ENCODE measurements at places on chromosomes 2 and 18.

DNA sequence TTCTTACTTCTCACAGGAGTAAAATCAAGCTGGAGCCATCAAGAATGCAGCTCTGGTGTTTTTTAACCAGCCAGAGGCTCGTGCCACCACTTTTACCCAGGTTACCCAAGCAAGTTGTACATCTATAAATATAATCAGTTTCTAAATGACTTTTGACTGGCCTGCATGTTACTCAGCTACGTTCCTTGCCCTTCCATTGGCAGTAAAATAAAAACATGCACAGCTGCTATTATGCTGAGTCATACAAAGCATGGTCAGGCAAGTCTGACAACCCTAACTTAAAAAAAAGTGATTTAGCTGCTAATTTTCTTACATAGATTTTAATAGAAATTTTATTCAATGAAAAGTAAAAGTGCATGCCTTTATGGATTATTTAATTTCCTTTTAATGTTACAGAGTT, 111.7 kb upstream of the CSRNP3 start:
- DNase-seq, result peak; percentile 85

GRCh38 chr2:200379481-200380090, 73.1 kb downstream of the SPATS2L start:
- no peak for DNase-seq

GRCh38 chr2:239144713-239144999, 256.2 kb downstream of the HDAC4 start:
- no peak for DNase-seq

GRCh38 chr2:173150087-173150486, 74.4 kb downstream of the MAP3K20 start:
- DNase-seq, result peak; percentile 86

- DNase-seq, result no peak
These were observed 6.3 kb downstream of the BOK start for GRCh38 chr2:241564596-241565410.

DNA sequence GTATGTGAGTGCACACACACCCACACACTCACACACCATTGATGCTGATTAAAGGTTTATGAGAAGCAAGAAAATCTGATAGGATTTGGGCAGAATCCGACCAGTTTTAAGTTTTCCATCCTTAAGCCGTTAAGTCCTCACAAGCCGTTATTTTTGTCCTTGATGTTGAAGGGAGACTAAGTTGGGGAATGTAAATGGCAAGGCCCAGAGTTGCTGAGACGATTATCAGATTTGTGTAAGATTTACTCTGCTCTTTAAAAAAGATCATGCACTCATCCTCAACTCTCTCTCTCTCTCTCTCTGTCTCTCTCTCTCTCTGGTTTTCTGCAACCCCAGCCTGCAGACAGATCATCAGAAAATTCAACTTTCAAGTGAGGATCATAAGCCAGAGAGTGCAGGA, 238.8 kb downstream of the SMAD2 start:
- DNase-seq, result no peak

DNA sequence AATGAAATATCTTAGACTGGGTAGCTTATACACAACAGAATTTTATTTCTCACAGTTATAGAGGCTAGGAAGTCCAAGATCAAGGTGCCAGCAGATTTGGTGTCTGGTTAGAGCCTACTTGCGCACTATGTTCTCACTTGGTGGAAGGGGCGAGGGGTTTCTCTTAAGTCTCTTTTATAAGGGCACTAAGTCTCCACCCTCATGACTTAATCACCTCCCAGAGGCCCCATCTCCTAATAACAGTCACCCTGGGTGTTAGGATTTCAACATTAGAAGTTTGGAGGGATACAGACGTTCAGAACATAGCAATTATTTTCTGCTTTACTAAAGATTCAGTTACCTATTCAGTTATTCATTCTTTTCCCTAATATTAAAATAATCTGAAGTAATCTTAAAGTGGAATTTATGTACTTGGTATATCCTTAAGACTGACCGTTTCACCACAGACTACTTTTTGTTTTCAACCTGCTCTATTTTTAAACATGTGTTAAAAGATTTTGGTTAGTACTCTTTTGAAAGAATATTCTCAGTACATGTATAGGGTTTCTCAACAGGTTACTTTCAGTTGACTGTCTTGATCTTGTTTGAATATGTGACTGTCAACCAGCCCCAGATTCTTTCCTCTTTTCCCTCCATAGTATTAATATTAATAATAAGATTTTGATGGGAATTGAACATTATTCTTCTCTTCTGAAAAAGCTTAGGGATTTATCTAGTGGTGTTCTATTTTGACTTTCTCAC, 130.0 kb downstream of the TAF4B start:
- no peak for DNase-seq

GRCh38 chr2:7573166-7573825, 656.1 kb downstream of the RNF144A start:
- DNase-seq, result no peak

DNA sequence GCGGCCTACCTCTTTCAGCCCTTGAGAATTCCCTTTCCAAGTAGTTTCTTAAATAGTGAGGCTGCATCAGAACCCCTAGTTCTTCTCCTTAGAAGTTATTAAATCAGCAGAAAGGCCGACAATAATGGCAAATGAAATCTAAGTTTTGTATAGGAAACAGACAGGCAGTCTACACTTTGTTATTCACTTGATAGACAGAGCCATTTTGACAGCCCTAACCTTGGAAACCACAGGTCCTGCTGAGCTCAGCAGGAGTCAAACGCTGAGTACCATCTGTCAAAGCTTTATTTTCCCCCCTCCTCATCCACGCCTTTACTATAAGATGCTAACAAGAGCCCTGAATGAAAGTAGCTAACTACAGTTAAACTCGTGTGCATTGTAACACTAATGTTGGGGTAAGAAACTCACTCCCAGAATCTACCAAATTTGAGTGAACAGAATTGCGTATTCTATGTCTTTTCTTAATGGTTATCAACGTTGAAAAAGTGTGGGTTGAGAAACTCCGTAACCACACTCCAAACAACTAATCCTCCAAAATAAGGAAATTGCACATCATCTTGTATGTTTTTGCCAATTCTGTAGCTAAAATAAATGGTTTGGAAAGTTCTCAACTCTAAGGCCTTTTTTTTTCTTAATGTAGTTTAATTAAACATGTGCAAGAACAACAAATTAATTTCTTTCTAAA, 90.6 kb upstream of the EFEMP1 start:
- DNase-seq, result no peak

- peak; percentile 99 for DNase-seq
These were observed 139.9 kb upstream of the ZEB2 start for GRCh38 chr2:144659731-144660275.

GRCh38 chr2:77725045-77725444, 202.9 kb upstream of the LRRTM4 start:
- DNase-seq, result no peak

GRCh38 chr2:237729681-237730475, 68.7 kb upstream of the RBM44 start:
- peak; percentile 80 for DNase-seq

DNA sequence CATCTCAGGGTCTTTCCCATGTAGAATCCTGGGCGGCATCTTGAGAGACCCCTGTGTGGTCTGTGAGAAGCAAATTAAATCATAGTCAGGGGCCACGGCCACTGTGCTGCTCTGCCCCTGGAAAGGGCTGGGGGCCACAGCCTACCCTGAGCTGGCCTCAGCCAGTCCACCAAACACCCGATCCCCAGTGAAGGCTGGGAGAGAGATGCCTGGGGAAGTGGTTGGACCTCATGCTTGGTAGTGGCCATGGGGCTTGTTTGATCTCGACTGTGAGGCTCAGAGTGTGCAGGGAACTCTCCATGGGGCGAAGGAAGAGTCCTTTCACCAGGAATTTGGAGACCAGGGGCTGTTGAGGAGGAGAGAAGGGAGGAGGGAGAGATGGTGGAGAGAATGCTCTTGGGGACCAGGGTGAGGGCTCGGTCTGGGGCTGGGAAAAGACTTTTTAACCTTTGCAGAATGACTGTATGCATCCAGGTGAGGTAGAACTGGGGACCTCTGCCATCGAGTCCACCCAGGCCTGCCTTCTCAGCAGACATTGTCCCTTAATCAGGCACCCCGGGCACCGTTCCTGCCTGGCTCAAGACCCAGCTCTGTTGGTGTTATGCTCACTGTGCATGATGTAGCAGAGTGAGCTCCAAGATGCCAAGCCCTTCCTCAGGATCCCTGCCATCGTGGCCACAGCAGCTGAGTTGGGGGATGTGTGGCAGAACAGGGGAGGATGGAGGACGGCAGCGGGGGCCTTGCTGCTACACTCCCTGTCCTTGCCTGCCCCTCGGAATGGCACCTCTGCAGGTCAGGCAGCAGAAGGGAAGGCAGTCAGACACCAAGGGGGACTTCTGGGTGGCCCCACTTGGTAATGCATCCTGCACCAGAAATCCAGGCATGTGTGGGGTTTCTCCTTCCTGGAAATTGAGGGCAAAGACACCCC, 249.9 kb downstream of the DYSF start:
- no peak for DNase-seq

- peak; percentile 81 for DNase-seq
These were observed 27.5 kb downstream of the BOLA3 start for GRCh38 chr2:74119912-74120825.

GRCh38 chr2:137912371-137912770, 51.9 kb upstream of the HNMT start:
- DNase-seq, result no peak

DNA sequence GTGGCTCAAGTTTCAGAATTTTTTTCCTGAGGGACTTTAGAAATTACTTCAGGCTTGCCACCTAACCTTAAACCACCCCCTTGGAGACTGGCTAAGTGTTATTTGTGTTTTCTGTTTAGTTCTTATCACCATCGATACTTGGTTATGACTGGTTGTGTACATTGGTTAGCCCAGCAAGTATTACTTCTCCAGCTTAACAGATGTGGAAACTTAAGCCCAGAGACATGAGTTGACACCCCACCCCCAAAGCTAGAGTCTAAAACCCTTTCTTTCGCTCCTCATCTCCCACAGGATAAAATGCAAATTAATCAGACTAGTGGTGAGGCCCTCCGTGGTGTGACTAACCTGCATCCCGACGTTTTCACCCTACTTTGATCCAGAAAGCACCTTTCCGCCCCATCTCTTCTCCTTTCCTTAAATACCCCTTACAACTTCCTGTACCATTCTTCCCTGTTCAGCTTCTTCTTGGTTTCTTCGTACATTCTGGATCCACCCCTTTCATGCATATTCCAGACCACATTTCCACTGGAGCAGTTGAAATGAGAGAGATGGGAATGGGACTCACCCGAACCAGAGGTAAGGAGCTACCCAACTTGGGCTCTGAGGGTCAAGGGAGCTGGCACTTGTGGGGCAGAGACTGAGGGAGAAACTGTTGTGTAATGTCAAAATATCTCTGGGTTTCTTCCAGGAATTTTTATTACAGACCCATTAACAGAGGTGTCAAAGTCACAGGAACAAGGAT, 819 bp upstream of the MAP3K2 start:
- no peak for DNase-seq

DNA sequence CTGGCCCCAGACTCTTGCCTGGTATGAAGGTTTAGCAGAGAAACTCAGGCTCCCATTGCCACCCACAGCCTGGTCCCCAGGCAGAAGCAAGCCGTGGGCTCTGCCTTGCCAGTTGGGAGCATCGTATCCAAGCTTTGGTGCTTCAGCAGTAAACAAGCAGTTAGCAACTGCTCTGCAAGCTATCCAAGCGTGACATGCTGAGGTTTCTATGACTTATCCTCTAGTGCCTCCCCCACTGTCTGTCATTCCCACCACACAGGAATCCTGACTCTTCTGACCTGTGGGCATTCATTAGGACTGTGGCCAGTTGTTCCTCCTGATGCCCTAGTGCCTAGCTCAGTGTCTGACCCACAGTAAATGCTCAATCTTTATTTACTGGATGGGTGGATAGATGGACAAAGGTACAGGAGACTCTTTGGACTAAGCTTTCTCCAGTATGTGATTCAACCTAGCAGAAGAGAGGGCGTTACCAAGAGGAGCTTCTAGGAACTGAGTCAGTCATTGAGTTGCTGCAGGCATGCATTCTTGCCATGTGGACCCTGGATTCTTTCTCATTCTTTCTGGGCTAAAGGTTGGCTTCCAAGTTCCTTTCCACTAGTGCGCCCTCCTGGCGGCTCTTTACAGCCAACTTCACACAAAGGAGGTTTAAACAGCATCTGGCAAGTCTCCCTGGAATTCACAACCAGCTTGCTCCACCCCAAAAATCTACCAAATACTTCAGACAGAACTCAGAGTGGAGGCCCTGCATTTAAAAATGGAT, 40.6 kb upstream of the MRPL19 start:
- DNase-seq, result peak; percentile 99

DNA sequence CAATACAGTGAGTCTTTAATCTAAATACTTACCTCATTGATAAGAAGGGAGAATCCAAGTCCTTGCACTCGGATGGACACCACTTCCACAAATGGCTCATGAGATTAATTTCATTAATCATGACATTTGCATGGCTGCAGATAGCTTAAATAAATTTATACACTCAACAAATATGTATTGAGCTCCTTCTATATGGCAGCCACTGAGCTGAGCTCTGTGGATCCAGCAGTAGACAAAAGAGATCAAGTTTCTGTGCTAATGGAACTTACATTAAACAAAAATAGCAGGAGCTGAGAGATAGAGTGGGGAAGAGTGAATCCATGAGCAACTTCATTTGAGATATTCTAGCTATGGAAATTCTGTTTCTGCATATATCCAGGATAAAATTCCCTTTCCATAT, 44.4 kb downstream of the RAB27B start:
- DNase-seq, result no peak

DNA sequence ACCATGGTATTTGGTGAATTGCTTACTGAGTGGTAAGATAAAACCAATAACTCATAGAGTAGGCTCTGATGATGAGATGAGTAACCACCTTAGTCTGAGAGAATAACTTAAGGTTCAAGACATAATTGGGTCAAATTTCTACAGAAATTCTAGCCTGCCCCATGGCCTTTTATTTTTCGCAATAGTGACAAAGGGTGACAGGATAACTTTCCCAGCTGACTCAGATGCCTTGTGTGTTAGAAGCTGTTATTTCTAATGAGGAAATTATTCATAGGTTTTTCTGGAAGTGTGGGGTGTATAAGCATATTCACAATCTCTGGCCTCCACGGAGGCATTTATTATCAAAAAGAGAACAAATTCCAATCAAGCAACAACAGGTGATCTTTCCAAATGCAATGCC, 159.0 kb downstream of the NUP35 start:
- no peak for DNase-seq

DNA sequence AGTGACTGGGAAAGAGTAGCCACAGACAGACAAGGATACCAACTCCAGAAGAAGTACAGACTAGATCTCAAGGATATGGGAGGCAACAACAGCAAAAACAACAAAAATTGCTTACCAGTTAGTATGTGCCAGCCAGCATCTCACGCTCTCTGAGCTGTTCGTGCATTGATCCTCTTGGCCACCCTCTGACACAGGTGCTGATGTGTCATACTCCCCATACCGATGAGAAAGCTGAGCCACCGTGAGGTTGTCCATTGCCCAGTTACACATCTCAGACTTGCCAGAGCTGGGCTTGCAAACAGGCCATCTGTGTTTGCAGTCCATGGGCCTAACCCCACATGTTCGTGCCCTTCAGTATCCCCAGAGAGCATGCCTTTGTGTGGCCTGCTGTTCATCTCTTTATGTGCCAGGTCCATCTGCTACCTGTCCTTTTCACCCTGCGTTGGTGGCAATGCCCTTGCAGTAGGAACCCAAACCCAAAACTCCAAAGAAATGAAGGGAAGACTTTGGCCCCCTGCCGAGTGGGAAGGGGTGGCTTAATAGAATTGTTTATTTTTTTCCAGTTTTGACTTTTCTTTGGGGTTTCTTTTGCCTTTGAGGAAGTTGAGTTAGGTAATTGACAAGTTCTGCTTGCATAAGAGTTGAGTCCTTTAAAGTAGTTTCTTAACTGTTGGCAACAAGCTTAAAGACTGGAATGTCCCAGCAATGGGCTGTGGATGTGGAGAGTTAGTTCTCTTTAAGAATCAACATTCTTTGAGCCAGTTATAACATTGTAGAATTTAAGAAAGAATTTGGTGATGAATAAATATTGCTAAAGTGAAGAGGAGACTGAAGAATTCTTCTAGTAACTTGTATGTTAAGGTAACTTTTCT, 46.7 kb downstream of the LYPD6B start:
- DNase-seq, result no peak

Measured in astrocyte (in vitro differentiated cells and primary cell).